ENCODE measurements at places on chromosomes 1 and 21.

GRCh38 chr1:30648408-30649000, 74.9 kb downstream of the MATN1 start:
- no peak overlapping the region for H3K4me3 ChIP-seq
- H3K4me1 ChIP-seq: no peaks in the 10 kb centered on the region
- H3K27ac ChIP-seq: no peak overlapping the region
- no peak for DNase-seq
- H3K27me3 ChIP-seq: peaks cover 77% of the 10 kb centered on the region

DNA sequence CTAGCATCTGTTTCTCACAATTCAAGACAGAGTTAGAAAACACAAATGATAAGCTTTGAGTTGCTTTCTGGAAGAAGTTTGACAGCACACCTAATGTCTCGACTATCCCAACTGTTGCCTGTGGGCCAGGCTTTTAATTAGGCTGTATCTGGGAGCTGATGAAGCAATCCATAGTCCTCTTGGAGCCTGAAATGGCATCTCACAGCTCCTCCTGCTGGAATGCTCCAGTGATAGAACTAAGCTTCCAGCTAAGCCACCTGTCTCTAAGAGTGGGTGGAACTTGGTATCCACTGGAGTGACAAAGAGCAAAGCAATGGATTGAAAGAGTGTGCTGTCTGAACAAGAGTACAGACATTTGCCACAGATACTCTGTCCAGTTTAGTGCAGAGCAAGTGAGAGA, 605.3 kb upstream of the NR5A2 start:
- no peaks in the 10 kb centered on the region for H3K36me3 ChIP-seq
- no peaks in the 10 kb centered on the region for H3K4me1 ChIP-seq
- H3K27me3 ChIP-seq: no peaks in the 10 kb centered on the region
- DNase-seq: no peak
- H3K27ac ChIP-seq: no peak overlapping the region

DNA sequence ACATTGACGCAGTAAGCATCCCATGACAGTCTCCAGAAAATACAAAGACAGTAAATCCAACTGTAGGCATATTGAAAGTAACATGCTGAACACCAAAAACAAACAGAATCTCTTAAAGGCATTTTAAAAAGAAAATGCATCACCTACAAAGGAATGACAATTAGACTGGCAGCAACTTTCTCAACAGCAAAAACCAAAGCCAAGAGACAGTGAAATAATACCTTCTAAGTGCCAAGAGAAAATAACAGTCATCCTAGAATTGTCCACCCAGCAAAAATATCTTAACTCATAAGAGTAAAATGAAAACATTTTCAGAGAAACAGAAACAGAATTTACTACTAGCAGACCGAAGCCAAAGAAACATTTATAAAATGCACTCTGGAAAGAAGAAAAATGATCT, 20.0 kb downstream of the CCDC185 start:
- H3K27ac ChIP-seq: no peak overlapping the region
- H3K27me3 ChIP-seq: no peaks in the 10 kb centered on the region
- no peaks in the 10 kb centered on the region for H3K4me1 ChIP-seq
- no peak overlapping the region for H3K4me3 ChIP-seq
- no peak for DNase-seq
- H3K36me3 ChIP-seq: no peaks in the 10 kb centered on the region

- no peak overlapping the region for H3K27ac ChIP-seq
- no peaks in the 10 kb centered on the region for H3K4me1 ChIP-seq
- DNase-seq: no peak
- H3K27me3 ChIP-seq: peaks cover 86% of the 10 kb centered on the region
These were observed 1.1 kb upstream of the DMBX1 start for GRCh38 chr1:46488343-46489168.

DNA sequence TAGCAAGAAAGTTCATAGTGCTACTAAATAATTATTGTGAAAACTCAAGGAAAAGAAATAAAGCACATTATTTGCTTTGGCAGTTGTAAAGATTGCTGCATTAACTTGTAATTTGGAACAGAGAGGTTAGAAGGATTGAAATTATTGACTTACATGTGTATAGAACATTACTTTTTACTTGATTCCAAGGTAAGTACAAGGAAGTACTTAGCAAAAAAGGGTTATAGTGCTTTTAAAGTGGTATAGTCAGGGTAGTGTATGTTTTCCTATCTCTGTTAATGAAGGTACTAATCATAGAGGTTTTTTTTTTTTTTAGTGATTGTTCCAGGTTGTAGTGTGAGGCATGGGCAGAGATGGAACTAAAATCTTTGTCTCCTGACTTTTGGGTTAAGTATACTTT, 29.4 kb downstream of the MAN1A2 start:
- H3K4me1 ChIP-seq: no peaks in the 10 kb centered on the region
- H3K27ac ChIP-seq: no peak overlapping the region
- no peaks in the 10 kb centered on the region for H3K36me3 ChIP-seq

DNA sequence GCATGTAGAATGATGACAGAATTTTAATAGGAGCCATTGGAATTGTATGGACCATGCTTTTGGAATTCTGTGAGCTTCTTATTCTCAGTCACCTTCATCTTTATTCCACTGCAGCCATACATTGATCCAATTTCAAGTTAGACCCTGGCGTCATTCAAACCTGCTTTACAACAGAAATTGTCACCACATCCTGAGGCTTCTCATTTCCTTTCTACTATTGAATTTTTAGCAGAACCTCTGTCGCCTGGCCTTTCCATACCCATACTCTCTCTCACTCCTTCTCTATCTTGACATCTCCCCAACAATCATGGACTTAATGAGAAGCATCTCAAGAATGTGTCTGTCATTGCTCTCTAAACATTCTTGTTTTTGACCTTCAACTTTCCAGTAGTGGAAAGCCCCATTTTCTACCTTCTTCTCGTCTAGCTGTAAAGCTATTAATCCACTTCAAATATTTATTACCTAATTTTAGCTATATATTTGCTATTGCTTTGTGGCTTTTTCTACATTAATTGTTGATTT, 74.1 kb downstream of the CRB1 start:
- no peak overlapping the region for H3K27ac ChIP-seq
- DNase-seq: no peak
- H3K36me3 ChIP-seq: no peaks in the 10 kb centered on the region

GRCh38 chr1:214970016-214970415, 112.5 kb upstream of the KCNK2 start:
- H3K4me1 ChIP-seq: no peaks in the 10 kb centered on the region
- H3K4me3 ChIP-seq: no peak overlapping the region
- no peaks in the 10 kb centered on the region for H3K27me3 ChIP-seq

- no peak overlapping the region for H3K4me3 ChIP-seq
- no peaks in the 10 kb centered on the region for H3K27me3 ChIP-seq
- no peaks in the 10 kb centered on the region for H3K36me3 ChIP-seq
- H3K27ac ChIP-seq: no peak overlapping the region
- DNase-seq: no peak
- H3K4me1 ChIP-seq: no peaks in the 10 kb centered on the region
These were observed 11.4 kb upstream of the ZBTB21 start for GRCh38 chr21:42021371-42022090.

GRCh38 chr1:246573491-246573890, 7.2 kb downstream of the CNST start:
- no peak overlapping the region for H3K4me3 ChIP-seq
- H3K27me3 ChIP-seq: no peaks in the 10 kb centered on the region
- H3K27ac ChIP-seq: no peak overlapping the region
- no peaks in the 10 kb centered on the region for H3K36me3 ChIP-seq
- DNase-seq: no peak

DNA sequence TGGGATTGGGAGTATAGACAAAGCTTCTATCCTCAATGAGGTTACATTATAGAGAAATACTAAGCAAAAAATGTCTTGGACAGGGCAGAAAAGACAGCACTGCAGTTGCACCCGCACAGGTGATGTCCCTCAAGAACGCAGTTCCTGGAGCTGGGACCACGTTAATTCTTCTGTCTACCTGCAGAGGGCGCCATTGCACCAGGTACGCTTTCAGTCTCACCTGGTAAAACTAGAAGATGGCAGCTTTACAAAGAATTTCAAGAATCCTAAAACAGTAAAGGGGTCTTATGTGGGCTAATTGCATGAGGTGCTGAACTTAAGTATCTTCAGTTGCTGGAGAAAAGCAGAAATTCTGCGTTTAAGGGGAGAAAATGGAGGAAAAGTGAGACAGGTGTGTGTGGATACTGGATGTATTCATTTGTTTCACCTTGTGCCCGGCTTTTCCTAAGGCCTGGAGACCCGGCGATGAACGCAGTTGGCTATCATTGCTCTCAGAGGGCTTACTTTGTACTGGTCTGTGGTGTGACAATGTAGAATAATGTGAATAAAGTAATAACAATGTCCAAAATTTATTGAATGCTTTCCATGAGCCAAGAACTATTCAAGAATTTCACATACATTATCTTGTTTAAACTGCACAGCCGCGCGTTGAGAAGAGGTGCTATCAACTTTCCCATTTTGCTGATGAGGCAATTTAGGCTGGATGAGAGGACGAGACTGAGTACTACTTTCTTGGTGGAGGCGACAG, 276.3 kb upstream of the GREM2 start:
- no peaks in the 10 kb centered on the region for H3K4me1 ChIP-seq
- H3K27me3 ChIP-seq: no peaks in the 10 kb centered on the region
- no peaks in the 10 kb centered on the region for H3K36me3 ChIP-seq
- H3K27ac ChIP-seq: no peak overlapping the region

- no peak for DNase-seq
- H3K27ac ChIP-seq: peak overlapping the region; percentile 85
- H3K4me3 ChIP-seq: peak overlapping the region; percentile 9
- peaks cover 32% of the 10 kb centered on the region for H3K4me1 ChIP-seq
- H3K36me3 ChIP-seq: no peaks in the 10 kb centered on the region
These were observed 24.2 kb upstream of the ITPKB start for GRCh38 chr1:226762988-226763904.

DNA sequence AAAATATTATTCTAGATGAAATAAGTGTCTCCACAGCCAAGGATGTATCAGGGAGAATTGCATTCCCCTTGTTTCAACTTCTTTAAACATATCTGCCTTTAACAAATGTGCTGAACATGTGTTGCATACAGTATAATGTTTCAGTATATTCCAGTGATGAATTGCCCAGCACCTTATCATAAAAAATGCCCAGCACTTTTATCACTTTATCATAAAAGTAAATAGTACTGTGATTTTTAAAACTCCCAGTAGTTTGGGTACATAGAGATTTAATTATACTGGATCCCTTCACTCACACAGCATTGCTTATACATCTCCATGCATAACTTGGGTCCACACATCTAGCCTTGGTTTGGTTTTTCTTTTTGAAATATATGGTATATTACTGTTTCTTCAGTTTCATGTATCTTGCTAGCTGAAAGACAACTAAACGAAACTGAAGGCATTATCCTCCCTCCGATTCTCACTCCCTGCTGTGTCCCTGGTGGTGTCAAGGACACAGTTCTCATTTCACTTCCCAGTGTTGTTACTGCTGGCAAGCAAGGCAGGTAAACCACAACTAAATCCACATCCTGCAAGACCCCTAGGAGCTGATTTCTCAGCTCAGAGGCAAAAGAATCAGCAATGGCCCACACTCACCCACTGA, 118.2 kb upstream of the SLC44A3 start:
- no peak overlapping the region for H3K4me3 ChIP-seq
- no peaks in the 10 kb centered on the region for H3K27me3 ChIP-seq
- no peaks in the 10 kb centered on the region for H3K36me3 ChIP-seq
- no peak overlapping the region for H3K27ac ChIP-seq
- DNase-seq: no peak

DNA sequence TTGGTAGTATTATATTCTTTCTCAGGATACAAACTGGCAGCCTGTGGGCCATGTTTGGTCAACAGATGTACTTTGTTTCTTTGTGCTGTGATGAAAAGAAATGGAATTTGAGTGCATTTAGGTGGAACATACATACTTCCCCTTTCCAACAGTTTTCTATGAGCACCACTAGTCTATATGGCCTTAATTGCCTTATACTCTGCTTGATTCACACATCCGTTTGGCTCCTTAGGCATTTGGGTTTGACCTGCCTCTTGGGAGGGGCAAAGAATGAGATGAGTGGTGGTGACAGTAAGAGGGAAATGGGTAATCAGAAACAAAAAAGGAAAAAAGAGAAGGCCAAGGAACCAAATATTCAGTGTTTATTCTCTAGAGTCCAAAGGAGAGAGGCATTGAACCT, 17.0 kb downstream of the CFAP126 start:
- no peak overlapping the region for H3K27ac ChIP-seq
- no peaks in the 10 kb centered on the region for H3K4me1 ChIP-seq
- DNase-seq: no peak

- no peak overlapping the region for H3K27ac ChIP-seq
- no peaks in the 10 kb centered on the region for H3K36me3 ChIP-seq
- DNase-seq: no peak
- H3K4me3 ChIP-seq: peak overlapping the region; percentile 89
These were observed 1.5 kb downstream of the XPR1 start for GRCh38 chr1:180633057-180634056.

DNA sequence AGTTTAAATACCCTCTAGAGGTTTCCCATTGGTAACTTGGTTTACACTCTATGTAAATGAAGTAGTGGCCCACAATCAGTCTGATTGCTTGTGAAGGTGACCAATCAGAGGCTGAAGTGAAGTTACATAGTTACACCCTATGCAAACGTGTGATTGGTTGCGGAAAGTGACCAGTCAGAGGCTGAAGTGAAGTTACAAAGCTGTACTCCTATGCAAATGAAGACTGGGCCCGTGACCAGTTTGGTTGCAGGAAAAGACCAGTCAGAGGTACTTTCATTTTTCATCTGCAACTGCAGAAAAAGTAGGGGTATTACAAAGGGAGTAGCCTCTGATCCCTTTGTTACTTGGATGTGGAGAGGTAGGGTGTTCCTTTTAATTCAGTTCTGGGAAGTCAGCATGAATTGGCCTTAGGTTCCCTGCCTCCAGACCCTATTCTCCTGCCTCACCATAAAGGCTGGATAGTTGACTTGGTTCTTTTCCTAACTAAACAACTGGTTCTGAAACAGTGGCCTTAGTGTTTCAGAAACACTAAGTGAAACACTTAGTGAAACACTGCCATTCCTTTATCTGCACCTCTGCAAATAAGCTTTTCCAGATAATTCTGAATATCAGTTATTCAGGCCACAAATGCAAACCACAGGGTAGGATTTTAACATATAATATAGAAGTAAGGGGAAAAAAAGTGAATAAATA, 39.3 kb downstream of the MAGI3 start:
- H3K4me1 ChIP-seq: no peaks in the 10 kb centered on the region
- H3K4me3 ChIP-seq: peak overlapping the region; percentile 15
- DNase-seq: peak; percentile 50
- no peaks in the 10 kb centered on the region for H3K36me3 ChIP-seq

Measured in MM.1S (cell line).